ENCODE measurements at places on chromosomes 4 and X.

- DNase-seq, result no peak
Measured at GRCh38 chr4:117357437-117357836, 272.1 kb upstream of the TRAM1L1 start.

DNA sequence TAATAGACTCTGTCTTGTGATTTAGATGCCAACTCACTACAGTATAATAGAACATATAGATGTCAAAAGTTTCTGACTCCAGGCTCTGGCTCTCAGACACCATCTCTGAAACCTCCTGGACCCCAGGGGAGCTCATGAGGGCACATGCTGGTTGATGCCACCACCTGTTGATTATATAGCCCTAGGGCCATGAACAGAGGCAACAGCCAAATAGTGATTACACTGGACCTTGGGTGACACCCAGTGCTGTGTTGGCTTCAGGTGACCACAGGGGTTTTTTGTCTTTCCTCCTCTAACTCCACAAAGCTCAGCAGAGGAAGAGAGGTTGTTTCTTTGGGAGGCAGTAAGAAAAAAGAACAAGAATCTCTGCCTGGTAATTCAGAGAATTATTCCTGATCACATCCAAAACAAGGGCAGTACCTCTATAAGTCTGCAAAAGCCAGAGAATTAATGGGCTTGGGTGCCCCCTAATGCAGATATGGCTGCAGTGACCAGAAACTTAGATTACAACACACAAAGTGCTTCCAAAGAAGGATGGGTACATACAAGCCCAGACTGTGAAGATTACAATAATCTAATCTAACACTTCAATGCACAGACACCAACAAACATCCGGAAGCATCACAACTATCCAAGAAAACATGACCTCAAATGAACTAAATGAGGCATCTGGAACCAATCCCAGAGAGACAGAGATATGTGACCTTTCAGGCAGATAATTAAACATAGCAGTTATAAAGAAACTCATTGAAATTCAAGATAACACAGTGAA is 1920.6 kb downstream of the ARAP2 start:
- no peak for DNase-seq

DNA sequence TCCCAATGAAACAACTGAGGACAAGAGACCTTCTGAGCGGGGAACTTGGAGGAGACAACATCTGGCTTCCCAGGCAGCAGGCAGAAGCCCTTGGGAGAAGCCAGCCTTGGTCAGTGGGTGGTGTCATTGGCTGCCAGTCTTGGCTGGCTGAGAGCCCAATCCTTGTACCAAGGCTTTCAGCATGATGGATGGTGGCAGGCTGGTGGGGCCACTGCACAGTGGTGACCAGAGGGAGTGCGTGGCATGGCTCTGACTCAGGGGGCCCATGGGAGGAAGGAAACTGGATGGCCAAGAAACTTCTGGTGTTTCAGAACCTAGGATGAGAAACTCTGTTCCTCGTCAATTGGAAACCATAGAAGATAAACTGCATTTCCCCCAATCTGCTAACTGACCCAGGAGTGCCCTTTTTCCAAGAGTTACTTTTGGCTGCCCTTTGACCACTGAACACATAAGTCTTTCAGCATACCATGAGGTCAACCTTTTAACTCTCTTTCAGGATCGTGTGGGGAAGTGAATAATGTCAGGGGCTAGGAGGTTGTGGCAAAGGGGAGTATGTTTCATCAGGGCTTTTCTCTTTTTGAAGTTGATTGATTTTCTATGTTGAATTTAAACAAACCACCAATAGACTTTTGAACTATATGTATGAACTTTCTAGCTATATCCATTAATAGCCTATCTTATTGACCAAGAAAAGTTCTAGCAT is 60.9 kb downstream of the SOWAHB start:
- DNase-seq, result no peak

- DNase-seq, result no peak
Measured at GRCh38 chr4:107036584-107037198, 578 bp upstream of the DKK2 start.

DNA sequence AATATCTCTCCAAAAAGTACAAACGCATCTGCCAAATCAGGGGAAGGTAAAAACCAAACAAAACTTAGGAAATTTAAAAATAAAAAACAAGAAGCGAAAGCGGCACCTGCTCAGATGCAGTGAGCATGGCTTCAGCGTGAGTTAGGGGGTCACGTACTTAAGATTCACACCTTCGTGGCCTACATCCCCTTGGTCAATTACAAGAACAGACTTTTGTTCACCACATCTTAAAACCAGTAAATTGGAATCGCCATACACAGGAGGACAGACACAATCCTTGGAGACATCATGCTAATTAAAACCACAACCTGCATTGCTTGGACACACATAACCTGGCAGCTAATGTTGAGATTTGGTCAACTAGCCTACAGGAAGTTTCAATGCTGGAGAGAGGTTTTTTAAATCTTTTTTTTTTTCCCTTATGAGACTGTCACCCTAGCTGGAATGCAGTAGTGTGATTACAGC is 12.5 kb upstream of the SEL1L3 start:
- no peak for DNase-seq

DNA sequence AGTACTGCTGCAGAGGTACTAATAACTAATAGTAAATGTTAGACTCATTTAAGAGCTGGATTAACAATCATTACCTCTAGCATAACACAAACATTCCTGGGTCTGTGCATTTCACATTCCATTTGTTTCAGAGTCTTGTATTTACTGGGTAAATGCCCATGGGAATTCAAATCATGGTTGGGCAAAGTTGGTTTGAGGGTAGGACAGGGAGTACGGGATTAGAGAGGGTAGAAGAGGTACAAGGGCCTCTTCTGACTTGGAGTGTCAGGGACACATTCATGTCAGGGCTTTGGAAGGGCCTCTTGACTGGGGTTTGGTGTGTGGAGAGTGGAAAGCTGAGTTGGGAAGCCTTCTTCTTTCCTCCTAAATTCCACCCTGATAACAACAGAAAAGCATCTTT is 65.9 kb downstream of the WWC2 start:
- no peak for DNase-seq

DNA sequence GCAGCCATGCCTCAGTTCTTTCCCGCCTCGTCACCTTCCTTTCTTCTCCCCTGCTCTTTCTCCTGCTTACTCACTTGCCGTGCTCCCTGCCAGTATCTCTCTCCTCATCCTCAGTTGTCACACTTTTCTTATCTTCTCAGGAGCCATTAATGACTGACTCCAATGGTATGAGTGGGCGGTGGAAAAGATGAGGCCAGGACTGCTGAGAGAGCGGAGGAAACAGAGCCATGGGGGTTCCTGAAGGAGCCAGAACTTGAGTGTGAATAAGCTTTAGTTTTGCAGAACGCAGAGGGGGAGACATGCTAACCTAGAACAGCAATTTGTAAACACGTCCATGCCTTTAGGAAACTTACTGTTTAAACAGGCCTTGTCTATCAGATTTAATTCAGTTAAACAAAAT is 126.5 kb downstream of the CHIC2 start:
- DNase-seq, result no peak

DNA sequence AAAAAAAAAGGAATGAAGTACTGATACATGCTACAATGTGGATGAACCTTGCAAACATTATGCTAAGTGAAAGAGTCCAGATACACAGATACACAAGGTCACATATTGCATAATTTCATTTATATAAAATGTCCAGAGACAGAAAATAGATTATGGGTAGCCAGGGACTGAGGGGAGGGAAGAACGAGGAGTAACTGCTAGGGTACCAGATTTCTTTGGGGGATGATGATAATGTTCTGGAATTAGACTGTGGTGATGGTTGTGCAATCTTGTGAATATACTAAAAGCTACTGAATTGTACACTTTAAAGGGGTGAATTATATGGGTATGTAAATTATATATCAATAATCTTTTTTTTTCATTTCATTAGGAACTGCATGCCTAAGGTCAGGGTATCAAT is 20.8 kb upstream of the AP1AR start:
- DNase-seq, result no peak

- DNase-seq, result peak; percentile 36
Measured at GRCh38 chrX:49257846-49258748, 6.4 kb downstream of the FOXP3 start.

GRCh38 chr4:158446106-158446505 is 75.6 kb upstream of the RXFP1 start:
- no peak for DNase-seq

Measured in CD4-positive, alpha-beta T cell treated with Interleukin-2 at 100 ng/mL for 4 hours (primary cell).